ENCODE measurements at places on chromosomes 4 and X.

DNA sequence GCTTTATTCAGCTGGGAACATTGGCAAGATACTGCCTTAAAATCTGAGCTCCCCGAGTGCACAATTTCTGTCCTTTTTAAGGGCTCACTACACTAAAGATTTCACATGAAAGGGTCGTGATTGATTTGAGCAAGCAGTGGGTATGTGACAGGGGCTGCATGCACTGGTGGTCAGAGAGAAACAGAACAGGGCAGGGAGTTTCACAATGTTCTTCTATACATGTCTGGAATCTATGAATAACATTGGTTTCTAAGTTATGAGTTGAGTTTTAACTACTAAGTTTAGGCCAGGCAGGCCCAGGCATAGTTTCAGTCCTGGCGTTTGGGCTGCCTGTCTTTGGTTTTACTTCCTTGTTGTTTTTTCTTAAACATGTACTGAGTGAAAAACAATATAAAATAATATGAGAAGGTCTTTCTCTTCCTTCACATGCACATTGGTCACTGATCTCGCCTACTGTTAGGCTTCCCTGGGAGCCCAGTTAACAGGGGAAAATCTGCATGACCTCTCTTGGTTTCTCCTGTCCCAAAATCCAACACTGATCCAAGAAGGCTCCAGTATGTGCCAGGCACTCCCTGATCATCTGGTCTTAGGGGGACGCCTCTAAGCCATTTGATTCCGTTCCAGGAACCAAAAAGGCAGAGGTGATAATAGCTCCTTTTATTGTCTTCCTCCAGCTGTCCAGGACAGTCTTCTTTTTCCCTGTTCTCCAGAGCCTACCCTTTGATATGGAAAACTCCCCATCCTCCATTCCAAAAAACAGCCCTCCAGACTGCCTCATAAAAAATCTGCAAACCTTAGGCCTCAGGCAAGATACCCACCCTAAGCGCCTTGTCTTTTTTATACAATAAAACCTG is at the start of gene UGT2B17:
Gene UGT2B17 (minus strand): TSS at position 51 of the 854 bp plus-strand sequence. CDS start 7,838 bp downstream, outside the sequence.
- H3K36me3 ChIP-seq, result no peaks in the 10 kb centered on the region
- no peaks in the 10 kb centered on the region for H3K4me1 ChIP-seq
- H3K4me3 ChIP-seq, result no peak within 1 kb of the TSS
- H3K27ac ChIP-seq, result no peak within 1 kb of the TSS

DNA sequence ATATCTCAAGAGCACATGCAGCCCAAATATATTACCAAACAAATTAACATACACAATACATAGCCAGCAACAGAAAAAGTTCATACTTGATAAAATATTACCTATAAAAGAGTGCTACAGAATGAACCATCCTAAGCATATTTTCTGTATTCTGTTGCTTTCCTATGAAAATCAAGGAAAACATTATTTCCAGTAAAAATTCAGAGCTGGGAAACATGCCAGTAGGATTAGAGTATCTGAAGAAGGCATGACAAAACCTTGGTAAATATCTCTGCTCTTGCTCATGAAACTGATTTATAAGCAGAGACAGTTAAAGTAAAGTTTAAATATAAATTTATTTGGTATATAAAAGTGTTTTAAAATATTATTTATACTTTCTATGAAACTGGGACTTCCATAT is 599.7 kb downstream of the ARAP2 start:
- no peak overlapping the region for H3K27ac ChIP-seq
- no peak for DNase-seq
- H3K27me3 ChIP-seq, result no peaks in the 10 kb centered on the region
- no peak overlapping the region for H3K4me3 ChIP-seq
- H3K36me3 ChIP-seq, result no peaks in the 10 kb centered on the region

GRCh38 chr4:120749445-120750151 is 172.9 kb downstream of the PRDM5 start:
- H3K4me3 ChIP-seq, result no peak overlapping the region
- H3K4me1 ChIP-seq, result no peaks in the 10 kb centered on the region
- no peak overlapping the region for H3K27ac ChIP-seq
- H3K36me3 ChIP-seq, result no peaks in the 10 kb centered on the region
- no peak for DNase-seq
- H3K27me3 ChIP-seq, result no peaks in the 10 kb centered on the region

DNA sequence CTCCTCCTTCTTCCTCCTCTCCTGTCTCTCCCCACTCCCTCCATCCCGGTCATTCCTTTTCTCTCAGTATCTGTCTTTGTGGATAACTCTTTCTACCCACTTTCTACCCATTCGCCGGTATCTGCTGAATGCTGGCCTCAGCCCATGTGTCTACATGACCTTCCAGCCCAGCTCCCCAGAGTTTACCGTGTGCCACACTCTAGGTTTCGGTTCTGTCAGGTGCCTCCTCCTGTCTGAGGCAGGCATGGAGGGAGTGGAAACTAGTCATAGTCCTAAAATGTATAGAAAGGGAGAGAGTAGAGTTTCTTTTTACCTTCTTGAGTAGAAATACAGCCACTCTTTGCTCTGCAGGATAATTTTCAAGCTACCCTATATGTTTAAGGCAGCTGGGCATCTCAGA is 33.5 kb upstream of the SCRG1 start:
- peaks cover 3% of the 10 kb centered on the region for H3K27me3 ChIP-seq
- DNase-seq, result no peak
- no peaks in the 10 kb centered on the region for H3K4me1 ChIP-seq
- no peaks in the 10 kb centered on the region for H3K36me3 ChIP-seq
- H3K4me3 ChIP-seq, result no peak overlapping the region
- no peak overlapping the region for H3K27ac ChIP-seq
